ENCODE measurements at places on chromosomes 7 and 10.
A peak's percentile ranks its signal among the peaks of the same experiment; 100 is the strongest.

- no peaks in the 10 kb centered on the region for H3K4me1 ChIP-seq
- no peaks in the 10 kb centered on the region for H3K36me3 ChIP-seq
- no peaks in the 10 kb centered on the region for H3K27me3 ChIP-seq
- no peak overlapping the region for H3K4me3 ChIP-seq
- no peak for DNase-seq
Observed at GRCh38 chr10:71354776-71355175, 35.7 kb downstream of the SLC29A3 start.

- no peak for DNase-seq
- no peaks in the 10 kb centered on the region for H3K4me1 ChIP-seq
- H3K4me3 ChIP-seq: no peak overlapping the region
- H3K27ac ChIP-seq: no peak overlapping the region
- H3K36me3 ChIP-seq: peaks cover 69% of the 10 kb centered on the region
Observed at GRCh38 chr7:135575296-135575695, 17.6 kb downstream of the NUP205 start.

- H3K4me1 ChIP-seq: peaks cover 9% of the 10 kb centered on the region
- H3K27ac ChIP-seq: no peak overlapping the region
- no peaks in the 10 kb centered on the region for H3K36me3 ChIP-seq
- H3K27me3 ChIP-seq: no peaks in the 10 kb centered on the region
- no peak for DNase-seq
Observed at GRCh38 chr7:28142650-28143049, 37.9 kb downstream of the JAZF1 start.

DNA sequence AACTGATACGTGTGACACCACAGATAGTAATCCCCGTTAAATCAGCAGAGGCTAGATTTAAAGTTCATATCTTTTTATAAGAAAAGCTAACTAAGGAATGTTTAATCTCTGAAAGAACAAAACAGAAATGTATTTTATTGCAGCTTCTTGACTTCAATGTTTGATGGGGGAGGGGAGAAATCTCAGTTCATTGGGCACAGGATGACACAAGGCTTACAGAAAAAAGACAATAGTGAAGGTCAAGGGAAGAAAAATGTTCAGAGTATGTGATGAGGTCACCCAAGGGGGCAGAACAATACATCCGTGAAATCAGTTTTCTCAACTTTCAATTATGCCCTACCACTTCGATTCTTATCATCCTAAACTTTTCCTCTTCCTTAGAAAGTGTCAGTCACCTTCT is 102.9 kb downstream of the ELAPOR2 start:
- H3K4me1 ChIP-seq: no peaks in the 10 kb centered on the region
- DNase-seq: no peak
- H3K27me3 ChIP-seq: no peaks in the 10 kb centered on the region

DNA sequence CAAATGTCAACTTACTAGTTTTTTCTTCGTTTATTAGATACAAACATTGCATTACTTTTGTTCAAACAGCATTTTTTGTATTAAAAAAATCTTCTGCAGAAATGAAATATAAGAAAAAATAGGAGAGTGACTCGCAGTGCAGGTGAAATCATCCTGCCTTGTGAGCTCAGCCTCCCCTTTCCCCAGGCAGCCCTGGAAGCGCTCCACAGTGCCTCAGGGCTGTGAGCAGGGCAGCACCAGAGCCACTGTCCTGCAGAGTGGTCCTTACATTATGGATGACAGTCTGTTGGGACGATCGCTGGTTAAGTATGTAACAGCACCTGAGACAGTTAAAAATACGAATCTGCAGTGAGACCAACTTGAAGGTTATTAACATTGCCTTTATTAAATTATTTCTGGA is 695.4 kb upstream of the POM121L12 start:
- no peak overlapping the region for H3K4me3 ChIP-seq
- H3K36me3 ChIP-seq: no peaks in the 10 kb centered on the region
- no peak overlapping the region for H3K27ac ChIP-seq
- H3K27me3 ChIP-seq: no peaks in the 10 kb centered on the region
- peaks cover 6% of the 10 kb centered on the region for H3K4me1 ChIP-seq

- H3K27ac ChIP-seq: no peak overlapping the region
- H3K4me3 ChIP-seq: no peak overlapping the region
- H3K36me3 ChIP-seq: no peaks in the 10 kb centered on the region
- H3K4me1 ChIP-seq: peaks cover 5% of the 10 kb centered on the region
- H3K27me3 ChIP-seq: peaks cover 45% of the 10 kb centered on the region
- DNase-seq: no peak
Observed at GRCh38 chr10:97774811-97775294, 3.1 kb upstream of the SFRP5 start.

DNA sequence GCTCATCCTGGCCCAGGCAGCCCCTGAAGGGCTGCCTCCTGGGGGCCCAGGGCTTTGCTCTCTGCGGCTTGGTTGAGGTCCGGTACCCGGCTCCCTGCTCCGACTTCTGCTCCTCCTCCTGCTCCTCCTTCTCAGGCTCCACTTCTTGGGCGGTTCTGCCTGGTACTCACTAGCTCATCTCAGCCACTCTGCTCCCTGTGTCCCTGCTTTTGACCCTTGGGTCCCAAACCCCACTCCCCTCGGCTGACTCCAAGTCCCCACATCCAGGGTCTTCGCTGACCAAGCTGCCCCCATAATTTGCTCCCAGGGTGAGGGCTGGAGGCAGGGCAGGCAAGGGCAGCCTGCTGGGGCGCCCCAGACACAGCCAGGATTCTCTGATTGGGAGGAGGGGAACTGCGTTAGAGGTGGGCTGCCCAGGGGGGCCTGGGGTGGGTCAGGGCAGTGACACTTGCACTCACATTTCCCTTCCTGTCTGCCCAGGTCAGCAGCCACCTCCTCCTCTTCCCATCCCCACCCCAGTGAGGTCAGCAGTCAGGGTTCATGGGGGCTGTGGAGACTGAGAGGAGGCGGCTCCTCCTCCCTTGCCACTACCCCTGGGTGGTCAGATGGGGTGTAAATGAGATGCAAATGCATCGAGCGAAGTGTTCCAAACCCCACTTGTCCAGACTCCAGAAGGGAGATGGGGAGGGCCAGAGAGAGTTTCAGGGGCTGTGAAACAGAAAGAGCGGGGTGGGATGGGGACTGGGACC is 2.2 kb downstream of the SMARCD3 start:
- no peaks in the 10 kb centered on the region for H3K36me3 ChIP-seq
- peaks cover 70% of the 10 kb centered on the region for H3K27me3 ChIP-seq
- peak overlapping the region; percentile 56 for H3K4me3 ChIP-seq
- no peak overlapping the region for H3K27ac ChIP-seq
- H3K4me1 ChIP-seq: peaks cover 59% of the 10 kb centered on the region

GRCh38 chr7:12764458-12764891 is 77.0 kb downstream of the ARL4A start:
- peaks cover 8% of the 10 kb centered on the region for H3K4me1 ChIP-seq
- no peaks in the 10 kb centered on the region for H3K36me3 ChIP-seq
- H3K27me3 ChIP-seq: no peaks in the 10 kb centered on the region
- no peak overlapping the region for H3K27ac ChIP-seq

- no peaks in the 10 kb centered on the region for H3K36me3 ChIP-seq
- no peak for DNase-seq
- no peak overlapping the region for H3K4me3 ChIP-seq
Observed at GRCh38 chr7:128450409-128450808, 5.3 kb upstream of the HILPDA start.

DNA sequence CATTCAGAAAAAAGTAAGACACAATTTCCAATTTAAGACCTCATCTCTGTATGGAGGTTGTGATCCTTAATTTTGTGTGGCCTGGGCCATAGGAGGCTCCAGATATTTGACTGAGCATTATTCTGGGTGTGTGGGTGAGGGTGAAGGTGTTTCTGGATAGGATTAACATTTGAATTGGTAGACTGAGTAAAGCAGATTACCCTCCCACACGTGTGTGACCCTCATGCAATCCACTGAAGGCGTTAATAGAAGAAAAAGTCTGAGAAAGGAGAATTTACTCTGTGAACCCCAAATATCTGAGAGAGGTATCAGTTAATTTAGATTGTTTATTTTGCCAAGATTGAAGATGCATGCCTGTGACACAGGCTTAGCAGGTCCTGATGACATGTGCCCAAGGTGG is 328.0 kb upstream of the POT1 start:
- no peak overlapping the region for H3K4me3 ChIP-seq
- DNase-seq: no peak
- H3K4me1 ChIP-seq: peaks cover 34% of the 10 kb centered on the region
- H3K27me3 ChIP-seq: no peaks in the 10 kb centered on the region

DNA sequence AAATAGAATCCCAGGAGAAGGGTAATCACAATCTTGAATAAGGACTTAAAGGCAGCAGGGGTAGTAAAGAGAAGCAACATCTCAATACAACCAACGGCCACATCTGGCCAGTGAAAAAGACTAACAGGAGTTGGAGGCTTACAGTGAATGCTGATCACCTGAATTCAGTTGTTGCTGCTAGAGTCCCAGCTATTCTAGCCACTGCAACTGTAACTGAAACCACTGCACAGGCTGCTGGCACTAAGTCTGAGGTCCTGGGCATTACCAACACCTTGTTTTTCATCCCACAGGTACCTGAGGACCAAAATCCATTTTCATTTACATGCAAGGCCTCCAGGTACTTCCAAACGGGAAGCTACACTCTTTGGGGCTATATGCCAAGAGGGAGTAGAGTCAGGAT is 44.4 kb downstream of the TPK1 start:
- no peak overlapping the region for H3K27ac ChIP-seq
- no peaks in the 10 kb centered on the region for H3K27me3 ChIP-seq
- no peak overlapping the region for H3K4me3 ChIP-seq
- H3K4me1 ChIP-seq: no peaks in the 10 kb centered on the region

DNA sequence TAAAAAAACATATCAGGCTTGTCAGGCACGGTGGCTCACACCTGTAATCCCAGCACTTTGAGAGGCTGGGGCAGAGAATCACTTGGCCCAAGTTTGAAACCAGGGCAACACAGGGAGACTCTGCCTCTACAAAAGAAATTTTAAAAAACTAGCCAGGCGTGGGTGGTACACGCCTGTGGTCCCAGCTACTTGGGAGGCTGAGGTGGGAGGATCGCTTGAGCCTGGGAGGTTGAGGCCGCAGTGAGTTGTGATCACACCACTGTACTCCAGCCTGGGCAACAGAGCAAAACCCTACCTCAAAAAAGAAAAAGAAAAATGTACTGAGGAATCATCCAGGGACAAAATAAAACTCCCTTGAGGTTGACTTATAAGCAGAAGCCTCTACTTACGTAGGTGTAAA is 149.9 kb upstream of the KLF14 start:
- no peak overlapping the region for H3K27ac ChIP-seq
- no peak for DNase-seq
- H3K27me3 ChIP-seq: no peaks in the 10 kb centered on the region
- H3K4me1 ChIP-seq: peaks cover 26% of the 10 kb centered on the region
- H3K4me3 ChIP-seq: no peak overlapping the region

DNA sequence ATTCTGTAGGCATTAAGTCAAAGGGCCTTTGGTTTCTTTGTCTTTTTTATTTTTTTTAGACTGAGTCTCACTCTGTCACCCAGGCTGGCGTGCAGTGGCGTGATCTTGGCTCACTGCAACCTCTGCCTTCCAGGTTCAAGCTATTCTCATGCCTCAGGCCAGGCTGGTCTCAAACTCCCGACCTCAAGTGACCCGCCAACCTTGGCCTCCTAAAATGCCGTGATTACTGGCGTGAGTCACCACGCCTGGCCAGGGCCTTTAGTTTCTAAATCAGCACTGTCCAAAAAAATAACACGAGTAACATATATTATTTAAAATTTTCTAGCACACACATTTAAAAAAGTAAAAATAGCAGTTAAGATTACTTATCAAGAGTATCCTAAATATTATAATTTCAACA is 11.1 kb upstream of the ACSL5 start:
- peaks cover 6% of the 10 kb centered on the region for H3K4me1 ChIP-seq
- no peak overlapping the region for H3K27ac ChIP-seq
- H3K4me3 ChIP-seq: no peak overlapping the region
- no peaks in the 10 kb centered on the region for H3K36me3 ChIP-seq
- DNase-seq: no peak

GRCh38 chr7:150356265-150356897 is 12.2 kb upstream of the REPIN1 start:
- peaks cover 2% of the 10 kb centered on the region for H3K4me1 ChIP-seq
- H3K27ac ChIP-seq: no peak overlapping the region
- H3K27me3 ChIP-seq: no peaks in the 10 kb centered on the region
- no peaks in the 10 kb centered on the region for H3K36me3 ChIP-seq

GRCh38 chr7:101927389-101927788 is 110.0 kb downstream of the CUX1 start:
- H3K27ac ChIP-seq: no peak overlapping the region
- no peak overlapping the region for H3K4me3 ChIP-seq
- H3K36me3 ChIP-seq: no peaks in the 10 kb centered on the region
- H3K4me1 ChIP-seq: peaks cover 7% of the 10 kb centered on the region
- DNase-seq: no peak

DNA sequence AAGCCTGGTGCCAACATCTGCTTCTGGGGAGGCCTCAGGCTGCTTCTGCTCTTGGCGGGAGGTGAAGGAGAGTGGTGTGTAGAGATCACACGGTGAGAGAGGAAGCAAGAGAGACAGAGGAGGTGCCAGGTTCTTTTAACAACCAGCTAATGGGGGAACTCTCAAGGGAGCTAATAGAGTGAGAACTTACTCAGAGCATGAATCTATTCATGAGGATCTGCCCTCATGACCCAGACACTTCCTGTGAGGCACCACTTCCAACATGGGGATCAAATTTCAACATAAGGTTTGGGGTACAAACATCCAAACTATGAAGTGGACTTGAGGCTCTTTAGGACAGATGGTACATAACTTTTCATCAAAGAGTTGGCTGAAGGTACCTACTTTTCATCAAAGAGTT is 5.1 kb upstream of the ZNF32 start:
- no peaks in the 10 kb centered on the region for H3K36me3 ChIP-seq
- DNase-seq: no peak
- H3K27me3 ChIP-seq: peaks cover 18% of the 10 kb centered on the region
- no peaks in the 10 kb centered on the region for H3K4me1 ChIP-seq

- no peaks in the 10 kb centered on the region for H3K36me3 ChIP-seq
- no peak overlapping the region for H3K4me3 ChIP-seq
- no peaks in the 10 kb centered on the region for H3K27me3 ChIP-seq
- H3K27ac ChIP-seq: no peak overlapping the region
- no peak for DNase-seq
- no peaks in the 10 kb centered on the region for H3K4me1 ChIP-seq
Observed at GRCh38 chr7:98125759-98126158, 19.1 kb downstream of the LMTK2 start.

- H3K4me3 ChIP-seq: no peak overlapping the region
- no peaks in the 10 kb centered on the region for H3K36me3 ChIP-seq
- H3K27me3 ChIP-seq: no peaks in the 10 kb centered on the region
- DNase-seq: no peak
Observed at GRCh38 chr10:75038335-75038734, 73.1 kb upstream of the SAMD8 start.

DNA sequence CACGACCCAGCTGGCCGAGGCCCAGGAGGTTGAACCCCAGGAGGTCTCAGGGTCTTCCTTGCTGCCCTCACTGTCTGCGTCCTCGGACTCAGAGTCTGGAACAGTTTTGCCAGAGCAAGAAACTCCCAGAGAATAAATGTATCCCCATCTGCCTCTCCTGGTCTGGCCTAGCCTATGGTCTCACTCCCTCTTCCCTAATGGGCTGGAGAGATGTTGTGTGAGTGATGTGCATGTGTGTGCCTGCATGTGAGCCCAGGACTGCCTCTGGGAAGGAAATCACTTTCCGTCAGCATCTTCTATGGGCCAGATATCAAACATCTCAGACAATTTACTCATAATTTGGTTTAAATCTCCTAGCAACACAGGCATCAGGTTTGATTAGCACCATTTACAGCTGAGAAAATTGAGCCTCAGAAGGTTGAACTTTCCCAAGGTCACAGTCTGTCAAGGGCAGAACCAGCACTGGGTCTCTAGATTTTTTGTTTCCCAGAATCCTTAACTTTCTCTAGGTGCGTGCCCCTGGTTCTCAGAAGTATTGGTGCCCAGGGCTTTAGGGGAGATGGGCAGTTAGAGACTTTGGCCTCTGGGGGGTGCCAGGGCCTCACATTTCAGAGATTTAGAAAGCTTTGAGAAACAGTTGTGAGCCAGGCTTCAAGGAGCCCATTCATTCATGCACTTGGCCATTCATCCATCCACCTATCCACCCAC is 4.9 kb downstream of the TMEM270 start:
- DNase-seq: peak; percentile 73
- no peak overlapping the region for H3K4me3 ChIP-seq
- no peak overlapping the region for H3K27ac ChIP-seq
- no peaks in the 10 kb centered on the region for H3K36me3 ChIP-seq
- no peaks in the 10 kb centered on the region for H3K27me3 ChIP-seq

Measured in neural progenitor cell (in vitro differentiated cells).